NCI-H1694 treated with DMSO at 0.1 percent for 48 hours (cell line): ENCODE measurements at places on chromosomes 12 and 14.

DNA sequence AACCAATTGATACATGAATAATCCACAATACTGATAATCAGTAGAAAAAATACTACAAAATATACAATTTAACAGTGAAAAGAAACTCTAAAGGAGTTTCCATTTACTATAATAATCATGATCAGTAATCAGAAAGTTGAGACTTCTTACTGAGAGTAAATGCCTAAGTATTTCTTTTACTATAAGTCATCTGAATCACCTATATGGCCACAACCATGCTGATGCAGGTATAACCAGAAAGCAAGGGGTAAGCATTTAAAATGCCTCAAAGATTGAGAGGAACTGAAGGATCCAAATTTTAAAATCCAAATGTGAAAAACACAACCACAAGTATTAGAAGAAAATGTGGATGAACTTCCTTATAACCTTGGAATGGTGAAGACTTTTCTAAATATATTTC lies 23.4 kb downstream of the CDK17 start:
- DNase-seq = no peak

DNA sequence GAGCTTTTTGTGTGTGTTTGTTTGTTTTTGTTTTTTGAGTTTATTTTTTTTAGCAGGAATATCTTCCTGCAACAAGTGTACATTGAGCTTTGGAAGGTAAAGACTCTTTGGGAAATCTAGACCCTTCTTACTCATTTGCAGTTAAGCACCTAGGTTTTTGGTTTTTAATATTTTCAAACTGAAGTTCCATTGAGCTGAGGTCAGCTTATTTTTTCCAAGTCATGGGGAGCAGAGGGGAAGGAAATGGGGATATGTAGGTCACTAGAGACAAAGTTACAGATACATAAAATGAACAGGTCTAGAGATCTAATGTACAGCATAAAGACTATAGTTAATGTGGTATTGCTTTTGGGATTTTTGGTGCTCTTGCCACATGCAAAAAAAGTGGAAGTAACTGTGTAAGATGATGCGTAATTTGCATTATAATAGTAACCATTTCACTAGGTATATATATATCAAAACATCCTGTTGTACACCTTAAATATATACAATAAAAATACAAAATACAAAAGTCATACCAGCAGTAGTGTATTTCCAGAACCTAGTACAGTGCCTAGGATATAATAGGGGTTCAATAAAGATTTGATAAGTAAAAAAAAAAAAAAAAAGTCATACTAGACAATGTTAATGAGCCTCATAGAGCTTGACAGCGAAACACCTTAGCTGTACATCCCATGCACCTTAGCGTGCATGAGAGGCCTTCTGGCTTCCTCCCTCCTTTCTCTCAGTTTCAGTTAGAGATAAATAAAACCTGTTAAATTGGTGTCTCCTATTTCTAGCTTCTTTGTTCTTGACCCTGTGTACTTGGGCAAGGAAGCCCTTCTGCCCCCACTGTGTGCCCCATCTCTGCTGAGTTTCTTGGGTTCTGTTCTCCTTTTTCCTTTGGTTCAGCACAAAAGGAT lies 22.7 kb downstream of the CGRRF1 start:
- no peak for DNase-seq

GRCh38 chr12:15701206-15701605 lies 88.0 kb downstream of the EPS8 start:
- DNase-seq = no peak

GRCh38 chr14:90731487-90731886 lies 84.7 kb downstream of the TTC7B start:
- DNase-seq = no peak

- DNase-seq = no peak
Measured at GRCh38 chr12:12899530-12900380, 8.4 kb downstream of the GPRC5A start.

- no peak for DNase-seq
Measured at GRCh38 chr14:89291351-89291940, 125.6 kb downstream of the FOXN3 start.

DNA sequence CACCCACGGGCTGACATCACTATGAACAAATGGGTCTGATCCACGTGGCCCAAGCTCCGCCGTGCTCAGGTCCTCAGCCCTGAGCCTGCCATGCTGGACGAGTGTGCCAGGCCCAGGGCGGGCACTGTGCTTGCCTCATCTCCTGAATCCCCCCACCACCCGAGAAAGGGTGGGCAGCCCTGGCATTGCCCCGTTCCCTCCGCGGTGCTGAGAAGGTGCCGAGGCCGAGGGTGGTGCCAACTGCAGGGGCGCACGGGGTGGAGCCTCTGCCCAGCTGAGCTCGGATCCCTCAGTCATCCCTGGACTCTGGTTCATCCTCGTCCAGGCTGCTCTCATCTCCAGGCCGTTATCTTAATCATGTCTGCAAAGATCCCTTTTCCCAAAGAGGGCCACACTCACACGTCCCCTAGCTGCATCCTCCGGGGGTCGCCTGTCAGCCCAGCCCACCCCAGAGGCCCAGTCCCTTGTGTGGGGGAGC lies 60.6 kb downstream of the NOC4L start:
- DNase-seq = no peak

DNA sequence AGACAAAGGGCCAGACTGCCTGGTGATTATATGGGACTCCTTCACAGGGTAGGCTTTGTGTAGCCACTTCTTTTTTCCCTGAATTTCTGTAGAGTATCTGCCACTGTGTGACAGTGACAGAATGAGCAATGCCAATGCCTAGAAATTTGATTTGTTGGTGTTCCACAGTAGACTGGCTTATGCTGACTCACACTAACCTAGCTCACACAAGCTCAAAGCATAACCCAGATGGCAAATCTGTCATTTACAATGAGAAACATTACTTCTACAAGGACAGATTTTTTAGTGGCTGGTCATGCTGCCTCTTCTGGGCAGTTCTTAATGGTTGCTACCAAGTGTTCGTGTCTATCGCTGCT lies 15.9 kb downstream of the CFAP251 start:
- no peak for DNase-seq

GRCh38 chr12:26817183-26817591 lies 15.8 kb downstream of the ITPR2 start:
- no peak for DNase-seq

DNA sequence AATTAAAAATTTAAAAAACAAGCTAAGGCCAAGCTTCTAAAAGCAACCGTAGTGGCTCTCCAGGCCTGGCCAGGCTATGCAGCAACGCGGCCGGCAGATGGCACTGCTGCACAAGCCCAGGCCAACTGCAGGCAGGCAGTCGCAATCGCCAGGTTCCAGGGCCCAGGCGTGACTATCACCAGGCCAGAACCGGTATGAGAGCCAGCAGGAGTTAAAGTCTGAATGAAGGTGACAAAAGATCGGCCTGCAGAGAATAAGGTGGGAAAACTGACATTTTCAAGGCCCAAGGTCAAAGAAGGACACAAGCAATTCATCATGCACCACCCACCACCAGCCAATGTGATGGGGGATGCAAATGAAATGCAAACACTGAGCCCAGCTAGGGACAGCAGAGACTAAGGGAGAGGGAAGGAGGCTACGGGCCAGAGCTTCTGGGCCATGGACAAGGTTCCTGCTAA lies 43.6 kb upstream of the ANO2 start:
- DNase-seq = peak; percentile 58

DNA sequence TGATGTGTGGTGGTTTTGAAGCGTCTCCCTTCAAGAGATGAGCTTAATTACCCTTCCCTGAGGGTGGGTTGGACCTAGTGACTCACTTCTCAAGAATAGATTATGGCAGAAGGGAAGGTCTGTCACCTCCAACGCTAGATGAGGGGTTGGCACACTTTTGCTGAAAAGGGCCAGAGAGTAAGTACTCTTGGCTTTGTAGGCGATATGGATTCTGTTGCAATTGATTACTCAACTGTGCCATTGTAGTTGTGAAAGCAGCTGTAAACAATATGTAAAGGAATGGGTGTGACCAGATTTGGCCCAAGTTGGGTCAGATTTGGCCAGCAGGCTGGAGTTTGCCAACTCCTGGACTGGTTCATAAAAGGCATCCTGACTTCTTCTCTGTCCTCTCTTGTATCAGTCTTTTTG lies 53.3 kb downstream of the SMIM41 start:
- no peak for DNase-seq

DNA sequence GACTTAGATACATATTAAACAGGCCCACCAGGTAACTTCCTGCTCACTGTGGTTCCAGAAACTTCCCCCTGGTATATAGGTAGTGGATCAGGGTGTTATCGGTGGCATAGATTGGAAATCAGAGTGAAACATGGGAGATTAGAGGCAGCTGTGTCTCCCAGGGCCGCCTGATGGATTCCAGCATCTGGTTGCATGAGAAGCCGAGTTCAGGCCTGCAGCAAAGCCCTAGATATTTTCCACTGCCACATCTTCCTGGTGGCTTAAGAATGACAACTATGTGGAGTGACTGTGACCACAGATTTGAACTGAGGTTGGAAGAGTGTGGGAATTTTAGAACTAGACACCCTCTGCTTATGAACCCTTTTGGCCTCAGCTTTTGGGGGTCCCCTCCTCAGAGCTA lies 184.8 kb upstream of the NTF3 start:
- DNase-seq = no peak

GRCh38 chr14:69848903-69849391 lies 30.3 kb upstream of the SMOC1 start:
- DNase-seq = no peak

GRCh38 chr12:24404086-24404815 lies 454.8 kb upstream of the SOX5 start:
- no peak for DNase-seq
